ENCODE measurements at places on chromosomes 6 and 20. TPM values are rescaled to one million over a fixed set of nuclear protein-coding genes. Genes with fewer than 3 reads are reported as not detected.

GRCh38 chr6:94769197-94769596 is 808.1 kb upstream of the MANEA start:
- DNase-seq = no peak

Gene ADGRF4
- total RNA-seq = not detected

DNA sequence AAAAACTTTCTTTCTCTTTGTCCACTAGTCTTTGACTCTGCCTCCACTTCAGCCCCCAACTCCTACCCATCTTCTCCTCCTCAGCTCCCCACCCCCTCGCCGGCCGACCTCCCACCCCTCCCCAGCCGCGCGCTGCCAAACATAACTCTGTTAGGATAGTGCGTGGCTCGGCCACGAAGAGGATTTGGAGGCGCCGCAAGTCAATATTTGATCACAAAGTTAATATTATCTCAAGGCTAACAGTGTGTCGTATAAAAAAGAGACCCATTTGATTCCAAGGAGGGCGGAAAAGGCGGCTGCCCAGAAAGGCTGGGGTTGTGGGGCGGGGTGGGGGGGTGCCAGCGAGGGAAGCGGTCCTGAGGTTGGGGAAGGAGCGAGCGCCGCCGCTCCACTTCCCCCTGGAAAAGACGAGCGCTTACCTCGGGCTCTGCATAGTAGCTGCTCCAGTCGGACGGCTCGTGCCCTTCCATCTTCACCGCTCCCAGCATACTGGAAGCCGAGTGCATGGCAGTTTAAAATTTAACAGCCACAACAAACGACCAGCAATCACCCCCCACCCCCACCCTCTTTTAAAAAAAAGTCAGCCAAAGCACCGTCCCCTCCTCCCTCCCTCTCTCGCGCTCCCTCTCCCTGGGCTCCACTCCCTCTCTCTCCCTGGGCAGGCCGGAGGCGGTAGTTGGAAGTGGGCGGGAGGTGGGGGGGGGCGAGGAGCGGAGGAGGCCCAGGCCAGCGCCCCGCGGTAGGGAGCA is 425 bp downstream of the FOXA2 start:
- DNase-seq = no peak

Gene KIF25
- total RNA-seq = not detected

Measured in OCI-LY7 (cell line).